ENCODE measurements at places on chromosomes 6 and 20.

GRCh38 chr6:102907181-102907580 is 1513.7 kb downstream of the GRIK2 start:
- peak; percentile 9 for DNase-seq

DNA sequence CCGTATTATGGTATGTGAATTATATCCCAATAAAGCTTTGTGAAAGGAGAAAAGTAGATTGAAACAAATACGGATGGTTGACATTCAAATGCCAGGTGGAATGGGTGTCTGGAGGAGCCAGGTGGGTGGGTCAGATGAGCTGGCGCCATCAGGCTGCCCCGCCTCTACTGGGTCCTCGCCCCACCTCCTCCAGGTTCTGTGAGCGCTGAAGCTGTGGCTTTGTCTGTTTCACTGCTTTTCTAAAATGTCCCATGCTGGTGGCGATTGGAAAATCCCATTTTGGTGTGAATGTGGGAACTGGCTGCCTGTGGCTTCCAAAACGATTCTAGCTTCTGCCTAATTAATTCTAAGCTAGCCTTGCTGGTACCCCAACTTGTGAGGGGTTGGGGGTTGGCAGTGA is 16.5 kb downstream of the DUSP22 start:
- DNase-seq: no peak

DNA sequence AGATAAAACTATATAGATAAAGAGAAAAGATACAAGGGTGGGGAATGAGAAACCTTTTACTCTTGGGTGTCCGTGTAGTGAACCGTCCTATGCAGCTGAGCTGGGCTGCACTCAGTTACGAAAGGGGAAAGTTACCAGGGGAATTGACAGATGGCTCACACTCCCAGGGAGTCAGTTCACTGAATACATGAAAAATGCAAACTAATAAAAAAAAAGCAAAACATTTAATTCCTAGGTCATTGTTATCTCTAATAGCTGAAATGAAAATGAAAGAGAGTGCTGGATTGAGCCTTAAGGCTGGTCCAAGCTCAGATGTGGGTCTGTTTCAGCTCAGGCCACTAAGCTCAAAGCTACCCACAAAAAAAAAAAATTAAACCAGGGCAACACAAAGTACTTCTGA is 138.0 kb downstream of the THBS2 start:
- peak; percentile 80 for DNase-seq

GRCh38 chr20:22905658-22906057 is 129.5 kb upstream of the SSTR4 start:
- DNase-seq: no peak

DNA sequence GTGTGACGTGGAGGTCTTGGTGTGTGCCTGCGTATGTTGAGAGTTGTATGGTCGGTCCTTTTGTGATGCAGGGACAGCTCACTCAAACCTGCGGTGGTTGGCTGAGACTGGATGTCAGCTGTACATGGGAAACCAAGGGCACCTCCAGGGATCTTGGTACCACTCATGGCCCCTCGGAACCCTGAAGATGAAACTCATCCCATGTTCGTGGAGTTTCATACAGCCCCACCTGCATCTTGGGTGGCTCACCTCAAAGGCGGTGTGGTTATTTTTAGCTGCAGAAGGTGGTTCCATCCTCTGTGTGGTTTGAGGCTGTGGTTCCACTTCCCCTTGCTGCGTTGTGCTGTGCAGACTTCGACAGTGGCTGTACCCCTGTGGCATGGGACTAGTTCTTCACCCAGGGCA is 52.6 kb upstream of the SLC22A1 start:
- DNase-seq: no peak

DNA sequence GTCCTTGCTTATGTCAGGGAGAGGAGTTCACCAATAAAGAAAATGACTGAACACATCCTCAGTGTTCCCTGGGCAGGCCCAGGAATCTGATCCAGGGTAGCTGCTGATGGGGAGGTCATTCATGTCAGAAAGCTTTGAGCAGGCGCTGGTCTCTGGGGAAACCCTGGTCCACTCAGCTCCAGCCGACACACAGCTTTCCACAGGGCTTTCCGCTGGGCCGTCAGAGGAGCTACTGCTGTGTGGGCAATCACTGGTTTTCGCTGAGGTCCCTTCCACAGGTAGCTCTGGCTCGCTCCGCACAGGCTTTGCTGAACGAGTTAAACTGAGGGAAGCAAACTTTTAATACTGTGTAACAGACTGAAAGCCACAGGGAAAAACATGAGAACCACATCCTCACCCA is 17.5 kb upstream of the ANKRD60 start:
- no peak for DNase-seq

DNA sequence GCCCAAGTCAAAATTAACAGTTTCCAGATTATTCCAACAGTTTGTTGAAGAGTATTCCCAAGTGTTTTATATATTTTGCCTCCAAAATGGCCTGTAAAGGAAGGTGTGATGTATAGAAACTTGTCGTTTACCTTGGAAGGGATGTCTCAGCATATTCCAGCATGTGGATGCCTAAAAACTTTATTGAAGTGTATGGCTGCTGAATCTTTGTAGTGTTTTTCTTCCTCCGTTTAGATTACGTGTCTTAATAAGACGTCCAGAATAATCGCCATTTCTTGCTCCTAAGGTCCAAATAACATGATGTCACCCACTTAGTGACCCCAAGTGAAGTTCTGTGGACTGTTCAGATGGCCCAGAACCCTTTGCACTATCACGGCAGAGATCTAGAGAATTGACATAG is 18.0 kb upstream of the SF3B5 start:
- no peak for DNase-seq

- DNase-seq: peak; percentile 14
These were observed 1.4 kb upstream of the MARCKS start for GRCh38 chr6:113855500-113856374.

Data from NB4 (cell line).